ENCODE measurements at places on chromosomes 12 and 14.

- no peak for DNase-seq
Observed at GRCh38 chr12:67662910-67663538, 14.5 kb downstream of the DYRK2 start.

GRCh38 chr14:74974364-74975058 is 19.1 kb upstream of the PGF start:
- DNase-seq, result no peak

- no peak for DNase-seq
Observed at GRCh38 chr12:3398196-3398789, 92.7 kb upstream of the PRMT8 start.

DNA sequence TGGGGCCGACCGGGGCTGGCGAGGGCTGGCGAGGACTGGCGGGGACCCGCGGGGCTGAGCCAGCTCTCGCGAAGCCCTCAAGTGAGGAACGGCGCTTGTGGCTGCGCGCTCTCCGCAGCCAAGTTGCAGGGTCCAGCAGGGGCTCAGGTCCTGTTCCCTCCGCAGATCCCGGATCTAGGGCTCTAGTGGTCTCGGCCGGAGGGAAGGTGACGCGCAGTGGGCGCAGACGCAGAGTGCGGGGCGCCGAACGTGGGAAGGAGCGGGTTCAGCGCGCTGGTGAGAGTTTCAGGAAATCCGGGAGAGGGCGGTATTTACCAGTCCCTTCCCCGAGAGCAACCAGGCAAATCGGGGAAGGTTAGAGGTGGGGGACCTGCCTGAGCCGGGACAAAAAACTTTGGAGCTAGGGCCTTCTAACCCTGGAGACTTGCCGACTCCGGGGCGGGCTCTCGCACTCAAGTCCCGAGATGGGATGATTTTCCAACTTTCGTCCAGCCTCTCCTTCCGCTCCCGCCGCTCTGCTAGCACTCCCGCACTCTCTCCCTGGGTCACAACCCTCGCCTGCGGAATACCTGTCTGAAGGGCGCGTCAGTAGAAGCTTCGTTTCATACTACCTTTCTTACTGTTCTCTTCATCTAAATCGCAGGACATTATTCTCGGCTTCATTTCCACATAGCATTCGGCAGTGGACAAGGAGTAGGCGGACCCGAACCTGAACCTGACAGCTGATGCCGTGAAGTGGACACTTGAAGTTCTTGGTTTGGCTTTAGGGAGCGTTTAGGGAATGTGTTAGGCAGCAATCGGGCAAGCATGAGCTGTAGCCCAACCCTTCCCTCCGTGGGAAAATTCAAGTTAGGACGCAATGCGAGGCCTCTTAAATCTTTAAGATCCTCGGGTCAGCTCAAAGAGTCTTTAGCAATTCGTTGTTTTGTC is 13.6 kb upstream of the PAX9 start:
- DNase-seq, result no peak

GRCh38 chr14:32477396-32477795 is 148.3 kb downstream of the AKAP6 start:
- DNase-seq, result no peak

DNA sequence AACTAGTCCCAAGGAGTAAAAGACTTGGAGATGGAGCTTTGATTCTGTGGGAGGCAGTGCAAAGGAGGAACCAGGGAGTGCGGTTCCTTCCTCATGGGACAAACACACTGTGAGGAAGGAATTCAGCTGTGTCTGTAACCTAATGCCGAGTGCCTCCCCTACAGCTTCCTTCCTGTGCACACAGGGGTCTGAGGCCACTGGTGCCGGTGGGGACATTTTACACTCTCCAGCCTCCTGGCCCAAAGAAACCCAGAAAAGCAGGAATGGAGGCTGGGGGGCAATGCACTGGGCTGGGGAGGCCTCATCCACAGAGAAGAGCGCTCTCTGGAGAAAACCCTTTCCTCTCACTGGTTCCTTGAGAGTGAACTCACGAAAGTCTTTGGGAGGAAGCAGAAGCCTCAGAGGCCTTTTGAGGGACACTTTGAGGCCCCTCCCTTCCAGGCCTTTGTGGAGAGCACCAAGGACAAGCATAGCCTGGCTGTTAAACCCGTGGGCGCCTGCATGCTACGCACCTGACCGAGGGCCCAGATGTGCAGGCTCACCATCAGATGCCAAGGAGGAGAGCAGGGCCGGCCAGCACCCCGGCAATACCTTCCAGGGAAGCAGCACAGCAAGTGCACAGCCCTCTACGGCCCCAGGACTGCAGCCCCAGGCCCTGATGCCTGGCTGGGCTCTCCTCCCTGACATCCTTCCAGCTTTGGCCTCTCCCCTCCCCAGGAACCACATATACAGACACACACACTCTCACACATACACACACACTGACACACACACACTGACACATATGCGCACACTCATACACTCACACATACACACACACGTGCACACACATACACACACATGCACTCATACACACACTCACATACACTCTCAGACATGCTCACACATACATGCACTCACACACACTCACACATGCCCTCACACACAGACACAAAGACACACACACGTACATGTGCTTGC is 52.0 kb downstream of the NFKBIA start:
- peak; percentile 25 for DNase-seq

DNA sequence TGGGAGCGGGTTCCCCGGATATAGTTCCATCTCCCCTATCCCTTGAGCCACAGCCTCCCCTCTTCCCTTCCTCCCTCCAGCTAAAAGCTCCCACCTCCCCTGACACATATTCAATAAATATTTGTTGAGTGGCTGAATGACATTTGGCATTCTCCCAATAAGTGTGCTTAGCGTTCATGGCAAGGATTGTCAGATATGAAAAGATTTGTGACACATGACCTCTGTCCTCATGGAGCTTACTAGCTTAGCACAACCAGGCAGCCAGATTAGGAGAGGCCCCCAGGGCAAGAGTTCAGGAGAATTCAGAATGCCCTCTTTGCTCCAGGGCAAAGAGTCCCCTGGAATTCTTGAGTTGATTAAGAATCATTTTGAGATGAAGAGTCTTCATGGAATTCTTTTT is 22.5 kb upstream of the SLC6A12 start:
- DNase-seq, result no peak

- DNase-seq, result no peak
Observed at GRCh38 chr14:95134304-95134933, 22.9 kb downstream of the DICER1 start.

DNA sequence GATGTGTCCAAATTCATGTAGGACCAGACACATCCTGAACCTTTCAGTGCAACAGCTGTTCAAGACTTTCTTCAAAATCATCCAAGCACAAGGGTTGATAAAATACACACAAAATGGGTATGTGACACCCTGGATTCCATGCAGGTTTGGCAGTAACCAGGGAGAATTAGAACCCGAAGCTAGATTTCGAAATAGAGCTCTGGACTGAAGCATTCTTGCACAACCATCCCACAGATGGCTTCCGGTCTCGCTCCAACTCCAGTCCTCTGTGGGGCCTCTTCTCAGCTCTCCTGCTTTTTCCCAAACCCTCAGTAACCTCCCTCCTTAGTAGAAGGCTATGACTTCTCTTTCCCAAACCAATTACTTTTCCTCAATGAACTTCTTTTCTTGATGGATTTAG is 171.3 kb downstream of the TTC7B start:
- DNase-seq, result no peak

GRCh38 chr12:90045559-90045958 is 336.9 kb upstream of the ATP2B1 start:
- no peak for DNase-seq

- DNase-seq, result no peak
Observed at GRCh38 chr14:77991128-77991772, 178.9 kb upstream of the NRXN3 start.

DNA sequence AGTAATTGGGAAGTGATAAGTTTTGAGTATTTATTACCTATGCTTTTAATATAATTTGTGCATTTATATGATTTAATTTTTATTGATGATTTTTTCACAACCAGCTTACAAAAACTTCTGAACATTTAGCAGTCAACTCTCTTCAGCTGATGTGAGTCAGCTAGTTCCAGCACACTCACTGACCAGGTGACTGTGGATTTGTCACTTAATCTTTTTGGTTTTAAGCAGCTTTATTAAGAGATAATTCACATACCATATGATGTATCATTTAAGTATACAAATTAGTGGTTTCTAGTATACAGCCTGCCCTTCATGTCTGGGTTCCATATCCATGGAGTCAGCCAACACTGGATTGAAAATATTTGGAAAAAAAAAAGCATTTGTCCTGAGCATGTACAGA is 103.5 kb downstream of the SYNE2 start:
- no peak for DNase-seq

Measured in KG1 (cell line).